Astrocyte of the hippocampus (primary cell): ENCODE measurements at places on chromosomes 4 and X.

GRCh38 chr4:7979652-7979968 is 39.9 kb upstream of the AFAP1 start:
- DNase-seq, result no peak

- peak; percentile 73 for DNase-seq
Observed at GRCh38 chr4:53706422-53707032, 115.2 kb upstream of the LNX1 start.

DNA sequence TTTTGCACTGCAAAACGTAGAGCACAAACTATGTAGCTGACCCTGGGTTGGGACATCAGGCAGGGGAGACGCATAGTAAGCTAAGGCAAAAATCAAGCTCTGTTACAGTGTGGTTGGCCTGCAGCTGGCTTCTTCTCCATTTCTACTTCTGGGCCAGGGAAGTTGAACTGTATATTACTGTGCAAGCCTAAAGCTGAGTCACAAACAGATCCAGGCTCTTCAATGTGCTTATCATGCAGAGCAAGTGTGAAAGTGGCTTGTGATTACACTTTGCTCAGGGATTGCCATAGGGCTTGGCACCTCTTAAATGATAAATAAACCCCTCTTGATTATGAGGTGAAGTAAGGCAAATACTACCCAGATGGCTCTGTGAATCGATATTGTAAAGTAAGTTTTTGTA is 40.5 kb downstream of the CLDN34 start:
- no peak for DNase-seq

GRCh38 chr4:186781032-186781917 is 57.6 kb upstream of the FAT1 start:
- peak; percentile 67 for DNase-seq

DNA sequence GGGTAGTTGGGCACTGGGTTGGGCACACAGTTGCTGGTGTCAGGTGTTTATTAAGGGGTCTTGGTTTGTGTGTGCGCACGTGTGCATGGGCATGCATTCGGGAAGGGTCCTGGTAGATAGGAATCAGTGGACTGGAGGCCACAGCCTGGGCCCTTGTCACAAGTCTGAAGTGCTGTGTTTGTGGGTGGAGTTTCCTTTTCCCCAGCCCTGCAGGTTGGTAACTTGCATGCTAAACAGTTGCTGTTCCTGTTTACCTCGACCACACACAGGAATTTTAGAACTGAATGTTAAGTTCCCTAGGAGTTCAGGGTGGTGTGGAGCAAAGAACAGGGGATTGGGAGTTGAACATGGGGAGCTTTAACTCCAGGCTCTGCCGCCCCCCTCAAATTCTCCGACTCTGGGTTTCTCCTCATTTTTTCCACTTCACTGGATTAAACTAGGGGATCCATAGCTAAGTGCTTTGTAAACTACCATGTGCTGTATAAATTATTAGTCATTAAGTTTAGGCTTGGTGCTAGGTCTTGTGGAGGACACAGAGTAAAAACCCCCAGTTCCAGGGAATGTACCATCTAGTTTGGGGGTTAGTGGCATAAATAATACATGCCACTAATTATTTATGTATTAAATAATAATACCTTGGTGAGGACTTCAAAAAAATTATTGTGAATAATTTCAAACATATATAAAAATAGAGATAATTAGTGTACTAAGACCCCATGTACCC is 49.0 kb downstream of the STARD8 start:
- no peak for DNase-seq

GRCh38 chr4:111283066-111283677 is 660.3 kb upstream of the PITX2 start:
- DNase-seq, result peak; percentile 53

- no peak for DNase-seq
Observed at GRCh38 chr4:118175506-118175905, 141.2 kb downstream of the NDST3 start.

- DNase-seq, result no peak
Observed at GRCh38 chrX:1610166-1610565, 4.7 kb upstream of the ASMT start.

- no peak for DNase-seq
Observed at GRCh38 chr4:2172627-2173231, 69.2 kb downstream of the HAUS3 start.

DNA sequence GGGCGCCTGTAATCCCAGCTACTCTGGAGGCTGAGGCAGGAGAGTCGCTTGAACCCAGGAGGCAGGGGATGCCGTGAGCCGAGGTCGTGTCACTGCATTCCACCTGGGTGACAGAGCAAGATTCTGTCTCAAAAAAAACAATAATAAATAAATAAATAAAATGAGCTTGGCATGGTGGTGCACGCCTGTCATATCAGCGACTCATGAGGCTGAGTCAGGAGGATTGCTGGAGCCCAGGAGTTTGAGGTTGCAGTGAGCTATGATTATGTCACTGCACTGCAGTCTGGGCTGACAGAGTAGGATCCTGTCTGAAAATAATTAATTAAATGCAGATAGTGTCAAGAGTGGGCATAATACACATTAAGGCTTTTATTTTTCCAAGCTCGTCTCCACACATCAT is 77.5 kb downstream of the DHRSX start:
- peak; percentile 17 for DNase-seq

DNA sequence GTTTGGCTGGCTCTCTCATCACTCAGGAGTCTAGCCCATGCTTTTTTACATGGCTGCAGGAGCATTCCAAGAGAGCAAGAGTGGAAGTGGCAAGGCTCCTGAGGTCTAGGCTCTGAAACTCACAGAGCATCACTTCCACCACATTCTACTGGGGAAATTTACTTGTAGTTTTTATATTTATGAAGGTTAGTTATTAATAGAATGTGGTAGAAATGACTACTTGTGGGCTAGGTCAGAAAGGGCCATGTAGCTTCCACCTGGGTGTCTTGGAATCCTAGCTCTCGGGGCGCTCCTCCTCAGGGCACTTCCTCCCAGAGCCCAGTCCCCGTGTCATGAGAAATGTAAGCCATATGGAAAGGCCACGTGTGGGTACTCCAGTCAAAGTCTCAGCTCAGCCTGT is 127.0 kb upstream of the CASK start:
- DNase-seq, result no peak

- DNase-seq, result no peak
Observed at GRCh38 chrX:19695884-19696283, 180.6 kb upstream of the MAP3K15 start.
